IPS-NIHi11 (cell line): ENCODE measurements at places on chromosomes 6 and 20.

- DNase-seq: peak; percentile 41
These were observed at the start of gene PKHD1 for GRCh38 chr6:52087498-52087999. PKHD1 (minus strand) TSS chr6:52087613; CDS start chr6:52084933, 2,680 bp downstream.

GRCh38 chr6:159650314-159650713 is 42.7 kb downstream of the SOD2 start:
- no peak for DNase-seq

DNA sequence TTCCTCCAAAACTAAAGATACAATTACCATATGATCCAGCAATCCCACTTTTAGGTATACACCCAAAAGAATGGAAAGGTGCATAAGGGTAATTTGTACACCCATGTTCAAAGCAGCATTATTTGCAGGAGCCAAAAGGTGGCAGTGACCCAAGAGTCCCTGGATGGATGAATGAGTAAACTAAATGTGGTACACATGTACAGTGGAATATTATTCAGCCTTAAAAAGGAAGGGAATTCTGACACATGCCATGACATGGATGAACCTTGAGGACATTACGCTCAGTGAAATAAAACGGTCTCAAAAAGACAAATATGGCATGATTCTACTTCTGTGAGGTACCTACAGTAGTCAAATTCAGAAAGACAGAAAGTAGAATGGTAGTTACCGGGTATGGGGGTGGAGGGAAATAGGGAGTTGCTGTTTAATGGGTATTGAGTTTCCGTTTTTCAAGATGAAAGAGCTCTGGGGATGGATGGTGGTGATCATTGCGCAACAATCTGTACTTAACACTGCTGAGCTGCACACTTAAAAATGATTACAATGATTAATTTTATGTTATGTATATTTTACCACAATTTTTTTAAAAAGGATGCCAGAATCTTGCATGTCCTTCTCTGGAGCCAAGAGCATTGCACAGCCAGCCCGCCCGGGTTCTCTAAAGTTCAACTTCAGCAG is 518.9 kb upstream of the JARID2 start:
- DNase-seq: no peak

- DNase-seq: no peak
These were observed 111.3 kb downstream of the ADGRG6 start for GRCh38 chr6:142413111-142413510.

- no peak for DNase-seq
These were observed 331.1 kb upstream of the HSF2 start for GRCh38 chr6:122068291-122068769.

GRCh38 chr6:6328451-6328850 is 8.0 kb upstream of the F13A1 start:
- no peak for DNase-seq

GRCh38 chr6:4351520-4352321 is 216.3 kb upstream of the ECI2 start:
- DNase-seq: peak; percentile 46

DNA sequence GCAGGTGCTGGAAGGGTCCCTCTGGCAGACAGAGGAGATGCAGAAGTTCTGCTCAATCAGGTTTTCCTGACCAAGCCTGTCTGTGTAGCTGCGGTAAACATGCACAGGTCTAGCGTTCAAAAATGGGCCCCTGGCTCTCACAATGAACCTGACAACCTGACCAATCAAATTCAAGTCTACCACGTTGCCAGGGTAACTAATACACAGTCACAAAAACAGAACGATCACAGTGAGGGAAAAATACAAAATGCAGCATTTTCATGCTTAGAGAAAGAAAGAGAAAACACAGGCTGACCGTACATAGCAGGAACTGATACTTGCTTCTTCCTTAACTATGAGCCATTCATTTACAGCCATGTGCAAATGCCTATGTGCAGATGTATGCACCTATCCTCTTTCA is 353.1 kb upstream of the TSHZ2 start:
- DNase-seq: no peak

DNA sequence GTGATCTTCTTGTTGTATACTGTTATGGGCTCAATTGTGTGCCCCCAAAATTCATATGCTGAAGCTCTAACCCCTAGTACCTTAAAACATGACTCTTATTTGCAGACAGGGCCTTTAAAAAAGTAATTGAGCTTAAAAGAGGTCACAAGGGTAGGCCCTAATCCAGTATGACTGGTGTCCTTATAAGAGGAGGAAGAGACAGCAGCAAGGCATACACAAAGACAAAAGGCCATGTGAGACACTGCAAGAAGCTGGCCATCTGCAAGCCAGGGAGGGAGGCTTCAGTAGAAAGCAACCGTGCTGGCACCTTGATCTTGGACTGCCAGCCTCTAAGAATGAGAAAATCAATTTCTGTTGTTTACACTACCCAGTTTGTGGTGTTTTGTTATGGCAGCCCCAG is 8.4 kb downstream of the CAGE1 start:
- no peak for DNase-seq

GRCh38 chr20:40778894-40779496 is 90.0 kb upstream of the MAFB start:
- DNase-seq: no peak

DNA sequence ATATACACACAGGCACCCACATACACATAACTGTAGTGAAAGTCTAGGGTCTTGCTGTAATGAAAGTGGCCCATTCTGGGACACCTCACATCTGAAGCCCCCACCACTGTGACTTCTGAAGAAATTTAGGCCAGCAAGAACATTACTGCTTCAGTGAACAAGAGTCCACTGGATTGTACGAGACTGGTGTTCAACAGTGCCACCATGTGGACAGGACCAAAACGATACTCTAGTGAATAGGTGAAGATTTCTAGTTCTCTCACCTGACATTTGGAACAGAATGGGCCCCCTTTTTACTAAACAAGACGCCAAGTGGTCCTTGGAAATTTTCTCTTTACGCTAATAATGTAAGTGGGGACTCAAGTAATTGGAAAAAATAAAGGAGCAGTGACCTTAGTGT is 156.9 kb downstream of the MAFB start:
- peak; percentile 33 for DNase-seq

DNA sequence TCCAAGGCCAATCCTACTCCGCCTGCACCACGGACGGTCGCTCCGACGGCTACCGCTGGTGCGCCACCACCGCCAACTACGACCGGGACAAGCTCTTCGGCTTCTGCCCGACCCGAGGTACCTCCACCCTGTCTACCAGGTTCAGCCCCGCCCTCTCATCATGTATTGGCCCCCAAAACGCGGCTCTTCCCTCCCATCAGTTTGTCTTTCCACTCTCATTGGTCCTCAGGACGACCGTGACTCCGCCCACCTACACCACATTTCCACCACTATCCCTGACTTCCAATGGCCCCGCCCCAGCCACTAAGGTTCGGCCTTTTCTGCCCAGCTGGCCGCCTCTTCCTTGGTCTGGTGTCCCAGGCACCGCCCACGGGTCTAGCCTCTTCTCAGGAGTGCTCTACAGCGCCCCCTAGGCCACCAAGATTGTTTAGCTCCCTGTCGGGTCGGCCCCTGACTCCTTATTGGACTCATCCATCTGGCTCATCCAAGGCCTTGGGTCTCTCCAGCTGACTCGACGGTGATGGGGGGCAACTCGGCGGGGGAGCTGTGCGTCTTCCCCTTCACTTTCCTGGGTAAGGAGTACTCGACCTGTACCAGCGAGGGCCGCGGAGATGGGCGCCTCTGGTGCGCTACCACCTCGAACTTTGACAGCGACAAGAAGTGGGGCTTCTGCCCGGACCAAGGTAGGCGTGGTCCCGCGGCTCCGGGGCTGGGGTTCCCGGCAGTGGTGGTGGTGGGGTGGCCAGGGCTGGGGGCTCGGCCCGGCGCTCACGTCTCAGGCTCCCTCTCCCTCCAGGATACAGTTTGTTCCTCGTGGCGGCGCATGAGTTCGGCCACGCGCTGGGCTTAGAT is 3.1 kb downstream of the MMP9 start:
- DNase-seq: peak; percentile 83

GRCh38 chr6:29739136-29739881 is 16.1 kb downstream of the HLA-F start:
- no peak for DNase-seq

DNA sequence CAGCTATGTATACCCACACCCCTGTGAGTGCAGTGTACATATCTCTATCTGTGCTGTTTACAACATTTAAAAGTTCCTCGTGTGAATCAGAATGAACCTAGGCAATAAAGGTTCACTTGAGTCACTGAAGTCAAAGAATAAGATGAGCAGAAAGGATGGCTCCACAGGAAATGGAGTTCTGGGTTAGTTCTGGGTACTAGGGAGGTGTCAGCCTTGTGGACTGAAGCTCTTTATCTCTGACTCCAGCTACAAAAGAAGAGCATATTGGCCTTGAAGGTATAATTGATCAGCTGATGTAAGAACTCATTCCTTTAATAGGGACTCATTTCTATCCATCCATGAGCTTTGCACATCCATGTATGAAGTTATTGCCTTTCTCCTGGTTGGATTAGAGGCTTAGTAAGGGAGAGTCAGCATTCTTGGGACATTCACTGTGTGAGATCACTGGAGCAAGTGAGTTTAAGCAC is 73.9 kb upstream of the BACH2 start:
- no peak for DNase-seq

GRCh38 chr20:56428881-56429280 is 16.8 kb downstream of the CASS4 start:
- no peak for DNase-seq

GRCh38 chr6:133248241-133249001 is 7.3 kb downstream of the EYA4 start:
- DNase-seq: no peak

DNA sequence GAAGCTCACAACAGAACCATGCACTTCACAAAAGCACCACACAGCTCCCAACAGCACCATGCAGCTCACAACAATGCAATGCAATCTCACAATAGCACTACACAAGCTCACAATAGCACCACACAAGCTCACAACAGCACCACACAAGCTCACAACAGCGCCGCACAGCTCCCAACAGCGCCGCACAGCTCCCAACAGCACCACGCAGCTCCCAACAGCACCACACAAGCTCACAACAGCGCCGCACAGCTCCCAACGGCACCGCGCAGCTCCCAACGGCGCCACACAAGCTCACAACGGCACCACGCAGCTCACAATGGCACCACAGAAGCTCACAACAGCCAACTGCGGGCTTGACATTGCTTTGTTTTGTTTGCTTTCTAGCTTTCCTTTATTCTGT is 198.1 kb downstream of the DLL1 start:
- no peak for DNase-seq

GRCh38 chr20:63009988-63010769 is 3.4 kb upstream of the BHLHE23 start:
- no peak for DNase-seq

- peak; percentile 85 for DNase-seq
These were observed 85.2 kb upstream of the PHACTR3 start for GRCh38 chr20:59518881-59519706.

DNA sequence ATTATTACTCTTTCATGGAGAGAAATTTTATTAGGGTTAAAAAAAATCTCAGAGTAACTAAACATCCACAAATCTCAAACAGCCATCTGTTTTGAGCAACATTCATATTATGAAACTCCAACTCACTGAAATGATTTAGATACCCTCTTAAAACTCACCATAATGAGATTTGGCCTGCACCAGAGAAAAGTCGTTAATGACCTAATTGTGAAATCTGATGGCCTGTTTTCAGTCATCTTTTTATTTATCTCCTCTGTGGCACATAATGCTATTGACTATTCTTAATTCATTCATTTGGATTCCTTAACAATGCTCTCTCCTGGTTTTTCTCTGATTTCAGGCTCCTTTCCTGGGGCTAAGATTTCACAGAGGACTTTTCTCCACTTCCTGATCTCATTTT is 192.7 kb downstream of the RNF144B start:
- DNase-seq: no peak

DNA sequence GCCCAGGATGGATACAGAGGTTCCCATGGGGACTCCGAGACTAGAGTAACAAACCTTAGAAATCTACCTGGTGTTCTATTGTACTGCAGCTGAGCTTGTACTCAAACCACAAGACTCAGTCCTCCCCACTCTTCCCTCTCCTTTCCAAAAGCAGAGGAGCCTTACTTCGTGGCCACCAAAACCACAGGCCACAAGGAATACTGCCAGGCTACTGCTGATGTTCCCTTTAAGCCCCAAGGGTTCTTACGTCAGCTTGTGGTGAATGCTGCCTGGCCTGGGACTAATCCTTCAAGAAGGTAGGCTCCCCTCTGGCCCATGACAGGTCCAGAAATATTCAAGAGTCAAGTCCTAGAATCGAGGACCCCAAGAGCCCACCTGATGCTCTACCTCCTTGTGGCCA is 10.5 kb upstream of the DEFB128 start:
- no peak for DNase-seq

DNA sequence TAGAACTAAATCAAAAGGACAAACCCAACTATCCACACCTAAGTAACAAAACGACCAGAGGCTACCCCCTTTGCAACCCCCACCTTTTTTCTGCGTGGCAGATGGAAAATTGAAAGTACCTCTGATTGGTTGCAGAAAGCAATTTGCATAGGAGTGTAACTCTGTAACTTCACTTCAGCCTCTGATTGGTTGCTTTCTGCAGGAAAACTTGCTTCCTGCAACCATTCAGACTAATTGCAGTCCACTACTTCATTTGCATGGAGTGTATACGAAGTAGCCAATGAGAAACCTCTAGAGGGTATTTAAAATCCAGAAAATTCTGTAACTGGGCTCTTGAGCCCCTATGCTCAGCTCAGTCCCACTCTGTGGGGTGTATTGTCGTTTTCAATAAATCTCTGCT is 129.1 kb upstream of the OLIG3 start:
- no peak for DNase-seq

DNA sequence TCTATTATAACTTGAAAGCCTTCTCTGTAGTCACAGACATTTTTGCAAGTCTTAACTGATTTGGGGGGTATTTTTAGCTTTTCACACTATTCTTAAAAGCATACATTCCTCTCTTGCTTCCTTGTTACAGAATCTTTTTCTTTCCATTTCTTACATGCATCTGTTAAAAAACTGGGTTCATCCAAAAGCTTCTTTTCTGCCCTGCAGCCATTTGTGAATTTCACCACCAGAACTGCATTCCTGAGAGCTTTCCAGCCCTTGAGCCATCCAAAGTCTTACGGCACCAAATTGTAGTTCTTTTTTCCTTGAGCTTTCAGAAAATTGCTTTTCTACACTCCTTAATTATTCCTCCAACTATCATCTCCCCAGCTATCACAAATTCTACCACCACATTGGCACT is 19.7 kb upstream of the GSTA4 start:
- DNase-seq: no peak

GRCh38 chr6:116528133-116528532 is 16.7 kb downstream of the CALHM5 start:
- DNase-seq: no peak

GRCh38 chr6:3561725-3562124 is 104.9 kb upstream of the SLC22A23 start:
- no peak for DNase-seq

GRCh38 chr6:6736791-6737654 is 148.5 kb downstream of the LY86 start:
- peak; percentile 85 for DNase-seq

DNA sequence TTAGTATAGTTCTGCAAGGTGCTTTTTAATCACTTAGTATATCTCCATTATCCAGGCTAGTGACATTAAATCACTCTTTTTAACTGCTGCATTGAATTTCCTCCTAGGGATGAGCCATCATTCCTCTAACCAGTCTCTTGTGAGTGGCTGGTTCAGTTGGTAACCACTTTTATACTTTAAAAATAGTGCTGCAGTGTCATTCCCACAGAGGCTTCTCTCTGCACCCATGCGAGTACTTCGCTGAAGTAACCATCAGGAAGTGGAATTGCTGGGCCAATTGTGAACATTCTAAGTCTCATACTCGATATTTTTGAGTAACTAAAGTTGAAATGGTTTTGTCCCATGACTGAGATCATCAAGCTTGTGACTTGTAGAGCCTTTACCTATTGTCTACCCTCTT is 2.1 kb downstream of the BTN3A2 start:
- DNase-seq: no peak

- no peak for DNase-seq
These were observed 2.3 kb upstream of the ZNF165 start for GRCh38 chr6:28078050-28078449.
